ENCODE measurements at places on chromosomes 6 and 20.

GRCh38 chr20:31869942-31870725 lies at the start of the genes DUSP15 and TTLL9:
DUSP15 (minus strand) TSS chr20:31870527; CDS start chr20:31870337, 190 bp downstream.
TTLL9 (plus strand) TSS chr20:31870634; CDS start chr20:31871127, 493 bp downstream.
- DNase-seq: no peak

DNA sequence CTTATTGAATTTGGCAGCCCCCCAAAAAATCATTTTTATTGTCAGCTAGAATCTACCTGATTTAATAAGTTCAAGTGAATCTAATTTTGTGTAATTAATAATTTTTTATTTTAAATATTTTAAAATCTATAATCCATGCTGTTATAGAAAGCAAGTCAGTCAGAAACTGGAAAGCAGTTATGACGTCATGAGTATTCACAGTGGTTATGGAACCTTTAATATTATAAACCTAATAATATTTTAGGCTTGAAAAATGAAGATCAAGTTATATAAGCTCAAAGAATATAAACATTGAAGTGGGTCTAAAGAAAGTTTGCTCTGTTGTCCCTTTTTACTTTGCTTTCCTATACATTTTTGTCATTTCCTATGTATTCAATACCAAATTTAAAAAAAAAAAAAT lies 1075.1 kb upstream of the EPHA7 start:
- DNase-seq: no peak

DNA sequence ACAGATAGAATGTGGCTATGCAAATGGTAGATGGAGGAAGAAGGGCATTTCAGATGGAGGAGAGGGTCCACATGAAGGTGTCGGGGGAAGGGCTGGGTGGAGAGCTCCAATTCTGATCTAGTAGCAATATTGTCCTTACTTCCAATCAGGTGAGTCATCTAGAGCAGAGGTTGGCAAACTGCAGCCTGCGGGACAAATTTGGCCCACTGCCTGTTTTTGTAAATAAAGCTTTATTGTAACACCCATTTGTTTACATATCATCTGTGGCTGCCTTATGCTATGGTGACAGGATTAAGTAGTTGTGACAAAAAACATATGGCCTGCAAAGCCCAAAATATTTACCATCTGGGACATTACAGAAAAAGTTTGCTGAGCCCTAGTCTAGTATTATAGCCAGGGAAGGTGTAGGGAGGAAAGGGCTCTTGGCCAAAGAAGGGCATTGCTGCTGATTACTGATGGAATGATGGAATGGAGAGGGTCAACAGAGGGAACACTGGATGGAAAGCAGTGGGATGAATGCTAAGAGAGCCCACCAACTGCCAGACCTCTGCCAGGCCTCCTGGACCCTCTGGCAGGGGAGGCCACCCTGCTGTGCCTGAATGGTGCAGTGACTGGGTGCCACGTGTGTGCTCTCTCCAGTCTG lies 79.8 kb downstream of the SLC22A23 start:
- DNase-seq: no peak

DNA sequence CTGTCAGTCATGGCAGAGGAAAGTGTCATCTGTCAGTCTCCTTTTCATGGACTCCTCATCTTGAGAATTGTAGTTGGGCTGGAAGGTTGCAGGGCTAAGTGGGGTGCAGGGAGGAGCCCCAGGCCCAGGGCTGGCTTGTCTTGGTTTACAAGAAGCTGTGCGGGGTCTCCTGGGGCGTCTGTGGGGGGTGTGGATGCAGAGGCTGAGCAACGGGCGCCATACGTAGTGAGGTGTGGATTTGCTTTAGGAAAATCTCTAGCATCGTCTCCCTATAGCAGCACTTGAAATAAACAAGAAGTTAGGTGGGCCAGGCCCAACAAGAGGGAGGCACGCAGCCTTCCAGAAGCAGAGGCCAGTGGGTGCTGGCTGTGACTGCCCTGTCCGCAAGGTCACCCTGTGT lies 1.8 kb upstream of the SLC17A9 start:
- no peak for DNase-seq

DNA sequence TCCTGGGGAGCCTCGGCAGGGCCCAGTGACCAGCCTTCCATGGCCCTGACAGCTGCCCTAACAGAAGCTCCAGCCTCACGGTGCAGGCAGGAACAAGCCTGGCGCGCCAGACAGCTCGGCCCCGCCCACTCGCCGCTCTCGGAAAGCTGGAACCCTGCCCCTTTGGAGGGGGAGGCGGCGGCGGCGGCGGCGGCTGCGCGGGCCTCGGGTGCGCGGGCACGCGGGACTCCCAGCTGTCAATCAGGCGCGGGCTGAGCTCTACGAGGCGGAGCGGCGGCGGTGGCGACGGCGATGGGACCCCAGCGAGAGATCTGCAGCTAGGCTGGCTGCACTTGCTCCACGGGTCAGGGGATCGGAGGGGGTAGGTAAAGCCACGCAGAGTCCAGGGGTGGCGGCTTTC lies at the start of gene NRSN1:
Gene NRSN1 (plus strand): TSS at position 236 of the 400 bp plus-strand sequence. CDS start 8,113 bp downstream, outside the sequence.
- DNase-seq: no peak

GRCh38 chr6:154995254-154996015 lies at the start of gene TIAM2:
TIAM2 (plus strand) TSS chr6:154995315; CDS start chr6:155129224, 133,909 bp downstream.
- DNase-seq: no peak

DNA sequence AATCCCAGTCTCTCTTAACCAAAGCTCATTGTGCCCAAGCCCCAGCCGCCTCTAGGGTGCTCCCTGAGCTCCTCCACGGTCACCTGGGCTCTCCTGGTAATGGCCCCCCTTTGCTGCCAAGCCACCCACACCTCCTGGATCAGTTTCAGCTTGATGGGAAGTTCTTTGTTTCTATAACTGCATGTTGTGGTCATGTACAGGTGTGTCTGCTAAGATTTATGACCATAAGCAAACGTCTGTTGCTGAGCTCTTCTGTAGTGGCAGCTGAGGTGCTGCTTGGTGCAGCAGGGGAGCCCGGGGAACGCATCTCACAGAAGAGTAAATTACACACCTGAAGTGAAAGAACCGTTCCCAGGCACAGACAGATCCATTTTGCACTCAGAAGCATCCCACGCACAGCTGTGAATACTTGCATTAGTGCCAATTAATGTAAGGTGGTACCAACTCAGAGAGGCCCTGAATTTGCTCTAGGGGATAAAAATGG lies 194.6 kb upstream of the ARID1B start:
- no peak for DNase-seq

- DNase-seq: no peak
Measured at GRCh38 chr6:49541936-49542335, 8.5 kb upstream of the C6orf141 start.

- DNase-seq: no peak
Measured at GRCh38 chr6:142167071-142167470, 20.0 kb downstream of the VTA1 start.

- no peak for DNase-seq
Measured at GRCh38 chr6:136415351-136416007, 125.8 kb upstream of the BCLAF1 start.

DNA sequence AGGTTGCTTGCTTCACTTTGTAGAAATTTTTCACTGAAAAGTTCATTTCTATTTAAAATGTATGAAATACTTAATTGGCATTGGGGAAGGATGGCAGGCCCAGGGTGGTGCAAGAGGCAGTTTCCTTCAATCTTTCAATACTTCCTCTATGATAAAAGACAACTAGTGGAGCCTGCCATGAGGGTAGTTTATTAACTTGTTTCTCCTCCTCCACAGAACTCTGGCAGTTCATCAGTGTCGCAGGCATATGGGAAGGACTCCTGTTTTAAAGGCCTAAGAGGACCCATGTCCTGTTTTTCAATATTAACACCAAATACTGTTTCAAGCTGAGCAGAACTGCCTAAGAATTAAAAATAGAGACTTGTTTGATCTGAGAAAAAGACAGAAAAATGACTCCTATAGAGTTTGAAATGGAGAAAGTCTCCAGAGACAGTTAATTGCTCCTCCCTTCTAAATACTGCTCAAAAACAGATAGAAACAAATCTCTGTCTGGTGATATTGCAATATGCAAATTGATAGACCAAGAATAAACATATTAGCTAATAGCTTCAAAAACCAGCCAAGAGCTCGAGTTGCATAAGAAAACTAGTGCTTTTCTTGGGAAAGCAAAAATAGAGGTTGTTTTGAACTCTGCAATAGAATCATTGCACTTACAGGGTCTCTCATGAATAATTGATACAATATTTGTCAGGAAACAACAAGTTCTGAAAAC lies 665.7 kb upstream of the SLC35B3 start:
- DNase-seq: no peak

DNA sequence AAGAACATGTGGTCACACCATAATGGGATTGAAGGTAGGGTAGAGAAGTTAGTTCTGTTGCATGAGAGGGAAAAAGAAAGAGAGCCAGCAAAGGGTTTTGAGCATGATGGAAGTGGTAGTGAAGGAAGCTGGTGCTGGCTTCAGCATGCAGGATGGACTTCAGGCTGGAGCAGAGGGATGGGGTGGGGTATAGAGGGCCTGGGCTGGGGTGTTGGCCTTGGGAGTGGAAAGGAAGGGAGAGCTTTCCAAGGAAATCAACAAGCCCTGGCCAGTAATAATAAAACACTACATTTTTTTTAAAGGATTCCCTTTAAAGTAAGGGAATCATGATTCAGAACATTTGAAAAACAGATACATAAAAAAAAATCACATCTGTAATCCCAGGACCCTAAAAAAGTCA lies 61.2 kb downstream of the LAMA4 start:
- DNase-seq: no peak

DNA sequence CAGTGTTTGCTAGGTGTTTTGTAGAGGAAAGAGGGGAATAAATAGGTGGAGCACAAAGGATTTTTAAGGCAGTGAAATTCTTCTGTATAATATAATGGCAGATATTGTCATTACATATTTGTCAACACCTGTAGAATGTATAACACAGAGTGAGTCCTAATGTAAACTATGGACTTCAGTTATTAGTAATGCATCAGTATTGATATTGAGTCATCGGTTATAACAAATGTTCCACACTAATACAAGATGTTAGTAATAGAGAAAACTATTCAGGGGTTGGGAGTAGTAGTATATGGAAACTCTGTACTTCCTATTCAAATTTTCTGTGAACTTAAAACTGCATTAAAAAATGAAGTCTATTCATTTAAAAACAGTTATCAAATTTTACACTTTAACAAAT lies 299.2 kb downstream of the UBE3D start:
- DNase-seq: no peak

DNA sequence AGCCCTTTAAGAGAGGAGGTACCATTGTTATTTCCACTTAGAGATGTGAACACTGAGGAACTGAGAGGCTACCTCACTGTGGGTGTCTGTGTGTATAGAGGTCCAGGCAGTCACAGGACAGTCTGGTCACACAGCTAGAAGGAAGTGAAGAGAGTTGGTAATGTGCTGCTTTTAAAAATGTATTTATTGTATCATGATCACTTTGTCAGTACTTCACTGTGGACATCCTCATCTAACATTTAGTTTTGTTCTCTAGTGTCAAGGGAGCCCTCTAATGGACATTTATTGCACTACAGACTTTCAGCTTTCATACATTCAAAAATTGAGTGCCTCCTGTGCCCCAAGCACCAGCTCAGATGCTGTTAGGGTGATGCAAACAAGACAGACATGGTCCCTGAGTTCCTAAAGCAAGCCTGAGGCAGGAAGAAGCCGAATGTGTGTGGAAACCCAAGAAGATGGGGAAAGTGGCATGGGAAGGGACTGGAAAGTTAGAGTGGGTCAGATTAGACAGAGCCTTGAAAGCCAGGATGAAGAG lies 123.0 kb downstream of the SLC16A10 start:
- no peak for DNase-seq

GRCh38 chr6:16519265-16520242 lies 241.7 kb downstream of the ATXN1 start:
- no peak for DNase-seq

- DNase-seq: no peak
Measured at GRCh38 chr6:132907231-132907630, 92.9 kb downstream of the RPS12 start.

- DNase-seq: no peak
Measured at GRCh38 chr20:9520086-9520485, 5.7 kb downstream of the LAMP5 start.

GRCh38 chr6:130420911-130421310 lies 55.1 kb downstream of the TMEM200A start:
- no peak for DNase-seq

DNA sequence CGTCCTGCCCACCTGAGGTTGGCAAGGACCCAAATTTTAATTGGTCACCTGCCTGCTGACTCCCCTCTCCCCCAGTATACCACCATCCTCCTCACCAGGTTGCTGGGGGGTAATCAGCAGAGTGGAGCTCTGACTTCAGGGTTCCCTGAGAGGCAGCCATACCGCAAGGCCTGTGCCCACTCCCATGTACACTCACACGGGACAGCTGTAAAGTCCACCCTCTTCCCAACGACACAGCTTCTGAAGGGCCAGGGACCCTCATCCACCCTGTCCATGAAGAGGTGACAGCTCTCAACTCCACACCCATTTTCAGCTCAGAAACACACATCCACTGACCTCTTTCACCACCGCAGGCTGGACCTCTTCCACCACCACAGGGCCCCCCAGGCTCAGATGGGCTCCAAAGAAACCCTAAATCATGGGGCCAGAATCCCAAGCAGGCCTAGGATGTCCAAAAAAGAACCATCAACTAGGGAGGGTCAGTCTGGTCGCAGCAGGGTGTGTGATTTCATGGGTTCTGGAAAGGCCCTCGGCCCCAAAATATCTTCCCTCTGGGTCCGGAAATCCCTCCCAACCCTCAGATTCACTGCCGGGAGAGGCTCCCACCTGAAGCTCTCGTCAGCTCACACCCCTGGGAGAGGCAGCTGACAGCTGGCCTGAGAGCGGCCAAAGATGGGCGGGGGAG lies 30.0 kb downstream of the TFEB start:
- no peak for DNase-seq

DNA sequence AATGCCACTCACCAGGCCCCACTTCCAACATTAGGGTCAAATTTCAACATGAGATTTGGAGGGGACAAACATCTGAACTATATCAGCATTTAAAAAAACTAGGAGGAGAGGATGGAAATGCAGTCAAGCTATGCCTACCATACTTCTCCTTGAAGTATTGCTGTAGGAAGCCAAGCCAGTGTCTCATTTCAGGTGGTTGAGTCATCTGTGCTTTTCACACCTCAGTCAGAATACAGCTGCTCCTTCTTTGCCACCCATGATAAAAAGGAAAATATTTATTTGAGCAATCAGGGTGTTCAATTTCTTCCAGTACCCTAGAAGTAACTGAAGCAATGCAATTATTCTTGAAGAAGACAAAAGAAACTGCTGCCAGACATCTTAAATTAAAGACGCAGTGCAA lies 47.0 kb upstream of the EEF1E1 start:
- DNase-seq: no peak

DNA sequence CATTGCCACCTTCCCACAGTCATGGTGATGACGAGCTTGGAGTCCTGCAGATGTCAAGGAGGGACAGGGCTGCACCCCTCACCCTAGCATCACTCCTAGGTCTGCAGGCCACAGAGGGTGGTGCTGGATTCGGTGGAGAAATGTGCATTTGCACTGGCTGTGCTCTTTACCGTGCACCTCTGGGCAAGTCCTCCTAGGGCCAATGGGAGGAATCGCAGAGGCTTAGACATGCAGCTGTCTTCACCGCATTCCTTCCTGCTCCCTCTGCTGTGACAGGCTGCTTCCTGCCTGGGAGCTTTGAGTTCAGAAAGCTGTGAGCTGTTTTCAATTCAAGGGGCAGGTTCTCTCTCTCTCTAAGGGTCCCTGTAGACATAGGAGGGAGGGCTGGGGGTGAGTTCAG lies 85.1 kb downstream of the EDN3 start:
- no peak for DNase-seq
